ENCODE measurements at places on chromosomes 2 and 18.

GRCh38 chr2:37583402-37583801 lies 88.0 kb downstream of the CDC42EP3 start:
- DNase-seq: no peak
- no peak overlapping the region for H3K4me3 ChIP-seq
- no peaks in the 10 kb centered on the region for H3K27me3 ChIP-seq
- H3K27ac ChIP-seq: no peak overlapping the region
- H3K36me3 ChIP-seq: no peaks in the 10 kb centered on the region
- no peaks in the 10 kb centered on the region for H3K4me1 ChIP-seq

- DNase-seq: no peak
- no peak overlapping the region for H3K4me3 ChIP-seq
- no peaks in the 10 kb centered on the region for H3K36me3 ChIP-seq
- H3K27me3 ChIP-seq: no peaks in the 10 kb centered on the region
- H3K27ac ChIP-seq: no peak overlapping the region
Observed at GRCh38 chr2:112923237-112923966, 12.4 kb downstream of the IL37 start.

- no peak for DNase-seq
- no peaks in the 10 kb centered on the region for H3K4me1 ChIP-seq
- no peak overlapping the region for H3K27ac ChIP-seq
- no peaks in the 10 kb centered on the region for H3K36me3 ChIP-seq
- no peaks in the 10 kb centered on the region for H3K27me3 ChIP-seq
Observed at GRCh38 chr18:56255381-56255780, 383.0 kb downstream of the TXNL1 start.

DNA sequence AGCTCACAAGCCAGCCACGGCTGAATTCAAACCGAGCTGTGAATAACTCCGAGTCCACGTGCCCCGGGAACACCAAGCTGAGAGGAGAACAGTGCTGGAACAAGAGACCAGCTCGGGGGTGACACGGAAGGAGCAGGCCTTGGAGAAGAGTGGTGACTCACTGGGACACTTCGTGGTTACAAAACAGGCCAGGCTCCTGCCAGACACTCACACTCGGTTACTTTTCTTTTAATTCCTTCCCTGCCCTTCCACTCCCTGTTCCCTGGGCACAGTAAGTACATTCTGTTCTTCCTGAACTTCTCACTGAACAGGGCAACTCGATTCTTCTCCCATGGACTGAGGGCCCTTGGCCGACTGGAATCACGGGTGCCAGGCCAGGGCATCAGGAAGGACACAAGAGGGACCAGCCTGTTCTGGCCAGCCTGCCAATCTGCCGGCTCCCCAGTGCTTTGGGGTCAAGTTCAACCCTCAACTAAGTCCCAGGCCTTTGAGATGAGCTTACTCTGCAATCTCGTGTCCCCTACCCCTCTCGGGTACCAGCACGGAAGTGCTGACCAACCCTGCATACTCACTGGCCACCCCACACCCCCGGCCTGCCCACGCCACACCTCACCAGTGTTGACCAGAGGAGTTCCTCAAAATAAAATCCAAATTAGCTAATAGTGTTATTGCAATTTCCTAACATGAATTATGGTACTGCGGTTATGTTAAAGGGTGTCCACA lies 87.5 kb downstream of the TFCP2L1 start:
- H3K4me3 ChIP-seq: no peak overlapping the region
- no peaks in the 10 kb centered on the region for H3K4me1 ChIP-seq
- no peaks in the 10 kb centered on the region for H3K36me3 ChIP-seq
- DNase-seq: peak; percentile 97

GRCh38 chr2:70161069-70161534 lies 29.7 kb downstream of the C2orf42 start:
- no peaks in the 10 kb centered on the region for H3K4me1 ChIP-seq
- H3K27ac ChIP-seq: no peak overlapping the region

- H3K36me3 ChIP-seq: no peaks in the 10 kb centered on the region
- DNase-seq: no peak
- no peak overlapping the region for H3K27ac ChIP-seq
- H3K27me3 ChIP-seq: no peaks in the 10 kb centered on the region
- H3K4me1 ChIP-seq: no peaks in the 10 kb centered on the region
- H3K4me3 ChIP-seq: no peak overlapping the region
Observed at GRCh38 chr2:203484266-203485112, 50.6 kb downstream of the RAPH1 start.

DNA sequence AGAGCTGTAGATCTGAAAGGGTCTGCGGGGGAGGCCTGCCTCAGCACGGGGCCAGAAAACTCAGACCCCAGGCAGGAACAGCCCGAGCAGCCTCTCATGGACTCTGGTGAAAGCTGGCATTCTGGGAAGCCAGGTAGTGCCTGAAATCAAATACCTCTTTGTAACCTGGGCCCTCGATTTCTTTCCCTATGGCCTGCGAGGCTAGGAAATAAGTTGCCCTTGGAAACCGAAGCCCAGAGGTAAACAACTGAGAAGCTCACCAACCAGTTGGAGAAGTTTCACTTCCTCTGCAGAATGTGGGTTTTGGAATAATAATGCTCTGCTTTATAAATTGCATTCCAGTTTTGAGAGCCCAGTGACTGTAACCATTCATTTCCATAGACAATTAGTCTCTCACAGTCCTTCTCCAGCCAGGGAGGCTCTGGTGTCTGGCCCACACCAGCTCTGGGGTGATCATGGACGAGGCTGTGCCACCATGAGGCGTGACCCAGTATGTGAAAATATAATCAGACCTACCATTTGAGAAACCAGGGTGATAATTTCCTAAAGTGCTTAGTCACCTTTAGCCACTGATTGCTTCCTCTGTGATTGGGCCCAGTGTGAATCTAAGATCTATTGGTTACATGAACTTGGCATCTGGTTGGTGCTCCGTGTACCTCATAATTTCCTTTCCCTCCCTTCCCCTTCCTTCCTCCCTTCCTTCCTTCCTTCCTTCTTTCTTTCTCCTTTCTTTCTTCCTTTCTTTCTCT lies 133.1 kb upstream of the PELI1 start:
- no peak overlapping the region for H3K4me3 ChIP-seq
- peak overlapping the region; percentile 93 for H3K27ac ChIP-seq
- H3K27me3 ChIP-seq: no peaks in the 10 kb centered on the region
- DNase-seq: peak; percentile 77
- no peaks in the 10 kb centered on the region for H3K36me3 ChIP-seq

- H3K4me3 ChIP-seq: no peak overlapping the region
- no peaks in the 10 kb centered on the region for H3K27me3 ChIP-seq
- no peak for DNase-seq
- no peaks in the 10 kb centered on the region for H3K4me1 ChIP-seq
- H3K36me3 ChIP-seq: no peaks in the 10 kb centered on the region
Observed at GRCh38 chr2:66034467-66034866, 400.5 kb upstream of the MEIS1 start.

DNA sequence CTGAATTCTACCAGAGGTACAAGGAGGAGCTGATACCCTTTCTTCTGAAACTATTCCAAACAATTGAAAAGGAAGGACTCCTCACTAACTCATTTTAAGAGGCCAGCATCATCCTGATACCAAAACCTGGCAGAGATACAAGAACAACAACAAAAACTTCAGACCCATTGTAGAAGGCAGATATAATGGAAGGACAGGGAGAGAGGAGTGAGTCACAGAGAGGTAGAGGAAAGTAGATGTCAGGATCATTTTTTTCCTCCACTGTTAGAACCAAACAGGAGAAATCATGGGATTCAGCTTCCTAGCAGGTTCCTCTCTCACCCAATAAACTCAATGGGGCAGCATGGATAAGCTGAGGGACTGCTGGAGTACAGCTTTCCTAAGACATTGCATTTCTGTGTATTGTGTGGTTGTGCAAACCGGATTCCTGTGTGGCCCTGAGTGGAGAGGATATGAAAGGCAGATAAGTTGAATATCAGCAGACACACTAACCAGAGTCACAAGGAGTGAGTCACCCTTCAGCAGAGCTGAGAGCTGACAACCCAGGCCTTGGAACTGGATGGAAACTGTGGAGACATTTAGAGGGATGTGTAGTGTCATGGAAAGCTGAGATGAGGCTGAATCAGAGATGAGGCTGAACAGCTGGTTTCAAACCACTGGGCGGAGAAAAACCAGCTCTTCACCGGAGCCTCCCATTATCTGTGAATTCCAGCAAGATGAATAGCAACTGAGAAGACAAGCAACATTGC lies 60.9 kb upstream of the MMADHC start:
- H3K4me1 ChIP-seq: no peaks in the 10 kb centered on the region
- H3K27ac ChIP-seq: no peak overlapping the region
- DNase-seq: no peak
- H3K36me3 ChIP-seq: no peaks in the 10 kb centered on the region
- H3K27me3 ChIP-seq: no peaks in the 10 kb centered on the region
